ENCODE measurements at places on chromosomes 3 and 15. TPM values are rescaled to one million over a fixed set of nuclear protein-coding genes. Genes with fewer than 3 reads are reported as not detected.

GRCh38 chr3:171290680-171291079, 169.5 kb downstream of the TNIK start:
- no peak for DNase-seq

- DNase-seq: no peak
Measured at GRCh38 chr3:126886217-126886616, 96.7 kb upstream of the PLXNA1 start.

- no peak for DNase-seq
Measured at GRCh38 chr3:171711461-171712170, 98.7 kb downstream of the PLD1 start.

DNA sequence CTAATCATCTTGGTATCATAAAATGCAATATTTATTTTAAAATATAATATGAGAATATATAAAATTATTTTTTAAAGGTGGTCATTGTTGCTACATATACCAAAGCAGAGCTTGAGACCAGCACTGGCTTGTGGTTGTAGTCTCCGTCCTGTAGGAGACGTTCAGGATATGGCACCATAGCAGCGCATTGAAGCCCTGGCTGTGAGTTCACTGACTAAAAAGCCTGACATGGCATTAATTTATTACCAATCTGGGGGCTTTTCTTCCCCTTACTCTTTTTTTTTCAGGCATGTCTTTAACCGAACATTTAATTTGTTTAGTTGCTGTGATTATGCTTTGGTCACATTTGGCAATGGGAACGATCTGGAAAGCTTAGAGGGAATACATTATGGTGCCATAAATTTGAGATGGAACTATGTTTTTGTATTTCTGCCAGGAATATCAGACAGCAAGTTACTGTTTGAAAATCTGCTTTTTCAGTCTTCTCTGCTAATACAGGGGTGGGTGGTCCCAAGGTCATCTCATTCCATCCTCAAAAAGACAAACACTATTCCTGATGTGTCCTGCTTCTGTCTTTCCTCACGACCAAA, 108.5 kb downstream of the ZIC4 start:
- DNase-seq: no peak

DNA sequence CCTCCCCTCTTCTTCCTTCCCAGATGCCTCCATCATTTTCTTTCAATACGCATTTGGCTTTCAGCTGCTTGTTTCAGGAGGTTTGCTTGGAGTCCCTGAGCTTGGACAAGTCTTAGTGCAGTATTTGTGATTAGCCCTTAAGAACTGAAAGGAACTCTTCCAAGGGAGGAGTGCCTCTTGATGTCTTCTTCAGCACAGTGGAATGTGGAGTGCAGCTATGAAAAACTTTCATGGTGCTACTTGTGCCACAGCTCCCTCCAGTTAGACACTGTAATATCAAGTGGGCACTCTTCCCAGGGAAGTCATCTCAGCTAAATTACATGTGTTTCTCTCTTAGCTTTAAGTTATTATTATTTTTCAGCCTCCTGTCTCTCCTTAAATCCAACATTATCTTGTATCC, 173.1 kb downstream of the NECTIN3 start:
- no peak for DNase-seq

Gene A4GNT
- total RNA-seq: not detected

Gene MYL3
- total RNA-seq: 1.4 TPM

Gene ST3GAL6
- 41.8 TPM for total RNA-seq
